ENCODE measurements at places on chromosomes 13 and 19.

DNA sequence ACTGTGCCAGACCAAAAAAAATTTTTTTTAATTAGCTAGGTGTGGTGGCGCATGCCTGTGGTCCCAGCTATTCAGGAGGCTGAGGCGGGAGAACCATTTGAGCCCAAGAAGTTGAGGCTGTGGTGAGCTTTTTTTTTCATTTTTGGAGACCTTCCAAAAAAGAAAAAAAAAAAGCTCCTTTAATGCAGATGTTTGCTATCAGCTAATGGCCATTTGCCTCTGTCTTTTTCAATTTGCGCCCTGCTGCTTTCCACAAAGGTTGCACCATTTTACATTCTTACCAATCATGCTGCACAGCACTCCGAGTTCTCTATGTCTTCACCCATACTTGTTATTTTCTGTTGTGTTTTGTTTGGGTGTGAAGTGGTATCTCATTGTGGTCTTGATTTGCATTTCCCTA is 15.6 kb upstream of the SMARCA4 start:
- no peak for DNase-seq

DNA sequence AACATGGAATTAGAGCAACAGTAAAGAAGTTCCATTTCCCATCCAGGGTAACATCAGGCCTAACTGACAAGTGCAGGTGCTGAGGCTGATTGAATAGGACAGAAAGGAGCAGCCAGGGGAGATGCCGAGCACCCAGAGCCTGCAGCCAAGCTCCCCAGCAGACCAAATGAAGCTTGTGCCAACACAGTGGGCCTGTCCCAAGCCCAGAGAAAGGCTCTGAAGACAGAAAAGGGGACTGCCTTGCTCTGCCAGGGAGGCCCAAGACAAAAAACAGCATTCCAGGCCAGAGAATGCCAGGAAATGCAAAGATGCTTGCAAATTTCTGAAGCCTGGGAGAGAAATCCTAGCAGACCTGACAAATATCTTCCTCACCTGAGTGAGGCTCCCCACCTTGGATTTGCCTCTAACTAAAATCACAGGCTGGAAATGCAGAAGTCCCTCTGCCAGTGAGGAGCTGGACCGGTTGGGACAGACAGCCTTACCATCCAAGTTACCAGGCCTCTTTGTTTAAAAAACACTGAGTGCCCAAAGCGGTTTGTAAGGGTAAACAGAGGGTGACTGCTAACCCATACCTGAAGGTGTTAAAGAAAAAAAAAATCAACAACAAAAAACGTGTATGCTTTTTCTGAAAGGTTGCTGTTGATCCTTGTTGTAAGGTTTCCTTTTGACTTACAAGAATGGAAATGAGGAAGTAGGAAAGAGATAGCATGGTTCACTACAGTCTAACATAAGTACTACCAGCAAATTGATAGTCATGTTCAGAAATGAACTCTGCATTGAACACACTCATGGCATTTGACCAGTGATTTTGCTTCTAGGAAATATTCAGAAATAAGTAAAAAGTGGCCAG is 11.8 kb upstream of the HMGB1 start:
- no peak for DNase-seq

- DNase-seq, result no peak
Measured at GRCh38 chr19:49315111-49315510, 9.9 kb downstream of the SLC6A16 start.

- no peak for DNase-seq
Measured at GRCh38 chr13:113138792-113139551, 16.4 kb downstream of the F10 start.

DNA sequence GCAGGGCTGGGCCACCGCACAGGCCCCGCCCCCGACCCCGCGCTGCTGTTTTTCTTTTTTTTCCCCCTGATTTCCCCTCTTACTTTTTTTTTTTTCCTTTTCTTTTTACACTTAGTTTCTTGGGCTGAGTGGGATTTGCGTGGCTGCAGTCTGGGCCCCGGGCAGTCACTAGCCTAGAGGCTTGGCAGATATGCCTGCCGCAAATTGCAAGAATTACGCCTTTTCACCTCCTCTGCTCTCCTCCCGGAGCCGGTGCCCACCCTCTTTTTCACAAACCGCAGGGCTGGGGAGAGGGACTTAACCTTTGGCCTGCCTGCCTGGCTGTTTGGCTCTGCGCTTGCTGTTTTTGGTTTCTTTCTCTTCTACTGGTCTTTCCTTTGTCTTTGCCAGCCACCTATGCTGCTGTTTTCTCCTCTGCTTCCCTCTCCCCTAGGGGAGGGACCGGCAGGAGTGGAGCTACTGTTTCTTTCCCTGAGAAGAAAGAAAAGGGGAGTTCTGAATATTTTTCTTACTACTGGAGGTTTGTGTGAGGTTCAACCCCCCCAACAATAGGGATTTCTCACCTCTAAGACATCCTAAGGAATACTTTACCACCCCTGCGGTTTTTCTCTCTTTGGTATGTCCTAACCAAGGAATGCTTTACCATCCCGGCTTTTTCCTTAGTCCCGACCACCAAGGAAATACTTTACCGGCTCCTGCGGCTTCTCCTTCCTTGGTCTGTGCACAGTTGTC is 11.0 kb downstream of the ZNF552 start:
- DNase-seq, result no peak

- DNase-seq, result no peak
Measured at GRCh38 chr13:40975441-40975840, 43.7 kb downstream of the ELF1 start.

GRCh38 chr19:18227781-18228271 is 1.6 kb upstream of the PDE4C start:
- DNase-seq, result no peak

DNA sequence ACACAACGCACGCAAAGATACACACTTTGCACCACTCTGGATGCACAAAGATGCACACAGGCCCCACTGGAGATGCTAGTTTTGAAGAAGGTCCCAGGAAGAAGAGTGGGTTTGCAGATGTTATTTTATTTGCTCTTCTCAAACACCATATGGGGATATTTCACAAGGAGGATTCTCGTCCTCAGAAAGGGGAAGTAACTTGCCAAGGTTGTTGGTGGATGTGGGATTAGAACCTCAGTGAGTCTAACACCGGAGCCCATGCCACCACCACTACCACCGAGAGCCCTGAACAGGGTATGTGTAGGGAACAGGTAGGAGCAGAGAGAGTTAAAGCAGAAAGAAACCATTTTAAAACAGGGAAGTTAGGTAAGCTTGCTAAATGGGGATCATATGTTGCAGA is 9.6 kb upstream of the CEACAM6 start:
- no peak for DNase-seq

DNA sequence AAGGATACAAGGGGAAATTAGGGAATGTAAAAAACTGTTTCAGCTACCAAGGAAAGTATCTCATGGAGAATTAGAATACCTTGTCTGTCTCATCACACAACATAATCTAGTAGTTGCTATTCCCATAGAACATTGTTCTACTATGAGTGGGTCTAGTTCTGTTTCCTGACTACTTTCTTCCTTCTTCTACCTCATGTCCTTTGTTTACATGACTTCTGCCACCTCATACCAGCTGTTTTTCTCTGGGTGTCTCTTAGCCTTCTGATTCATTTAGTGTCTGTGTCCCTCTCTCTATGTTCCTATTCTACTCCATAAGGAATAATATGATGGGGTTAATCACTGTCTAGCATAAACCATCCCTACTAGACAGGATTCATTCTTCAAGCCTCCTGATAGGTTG is 887.3 kb downstream of the DIAPH3 start:
- DNase-seq, result no peak

GRCh38 chr13:100512422-100512821 is 76.2 kb downstream of the GGACT start:
- no peak for DNase-seq

All from NCI-H510A treated with DMSO at 0.1 percent for 48 hours (cell line).